T follicular helper cell (primary cell): ENCODE measurements at places on chromosomes 2 and 18.

- DNase-seq = no peak
These were observed 184.4 kb downstream of the DYSF start for GRCh38 chr2:71637736-71638135.

DNA sequence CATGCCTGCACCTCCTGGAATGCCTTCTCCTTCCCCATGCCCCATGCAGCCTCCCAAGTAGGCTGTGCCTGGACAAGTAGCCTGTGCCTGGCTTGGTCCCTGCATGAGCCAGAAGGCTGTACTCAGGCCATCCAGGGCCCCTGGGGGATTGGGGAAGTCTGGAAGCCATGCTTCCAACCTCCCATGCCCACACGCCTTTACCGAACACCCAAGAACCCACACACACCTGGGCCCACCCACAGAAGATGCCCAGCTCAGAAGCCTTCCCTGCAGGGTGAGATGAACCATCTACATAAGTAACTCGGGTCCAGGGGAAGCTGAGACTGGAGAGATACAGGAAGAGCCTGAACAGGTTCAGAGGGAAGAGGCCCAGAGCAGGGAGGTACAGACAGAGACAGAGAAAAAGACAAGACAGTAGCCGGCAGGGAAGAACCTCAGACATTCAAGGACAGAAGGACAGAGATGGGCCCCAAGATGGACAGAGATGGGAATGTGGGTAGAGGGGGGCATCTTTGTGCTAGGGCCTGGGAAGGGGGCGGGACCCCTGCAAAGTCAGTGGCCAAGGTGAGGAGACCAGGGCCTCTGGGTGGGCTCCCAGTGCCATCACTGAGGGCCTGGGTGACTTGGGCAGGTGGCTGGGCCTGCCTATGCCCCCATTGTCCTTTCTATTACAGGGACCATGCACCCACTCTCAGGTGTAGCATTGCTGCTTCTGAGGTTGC lies 4.3 kb downstream of the BIN1 start:
- no peak for DNase-seq

- DNase-seq = no peak
These were observed 26.7 kb downstream of the TANC1 start for GRCh38 chr2:158994920-158995676.

DNA sequence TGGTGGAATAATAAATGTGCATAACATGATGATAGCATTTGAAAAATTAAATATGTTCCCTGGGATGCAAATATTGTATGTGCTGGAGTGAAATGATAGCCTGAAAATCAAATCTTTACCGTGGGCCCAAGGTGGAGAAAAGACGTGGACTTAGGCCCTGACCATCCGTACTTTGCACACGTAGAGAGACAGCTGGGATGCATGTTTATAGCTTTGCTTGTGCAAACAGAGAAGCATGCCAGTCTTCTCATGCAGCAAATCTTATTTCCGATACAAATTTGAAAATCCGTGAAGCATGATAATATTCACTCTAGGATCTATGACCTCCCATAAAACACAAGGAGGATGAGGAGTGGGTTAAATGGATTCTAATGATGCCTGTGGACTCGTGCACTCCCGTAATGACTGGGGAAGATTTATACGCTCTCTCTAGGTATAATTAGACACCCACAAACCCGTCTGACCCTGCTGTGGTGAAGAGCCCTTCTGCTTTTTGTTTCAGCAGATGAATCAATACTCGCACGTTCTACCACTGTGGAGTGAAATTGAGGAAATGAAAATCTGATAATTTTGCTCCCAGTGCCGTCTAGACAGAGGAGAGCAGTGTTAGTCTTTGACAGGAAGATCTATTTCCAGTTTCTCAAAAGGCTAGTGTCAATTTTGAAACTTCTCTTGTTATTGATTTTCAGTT lies 810.3 kb upstream of the SALL3 start:
- no peak for DNase-seq

DNA sequence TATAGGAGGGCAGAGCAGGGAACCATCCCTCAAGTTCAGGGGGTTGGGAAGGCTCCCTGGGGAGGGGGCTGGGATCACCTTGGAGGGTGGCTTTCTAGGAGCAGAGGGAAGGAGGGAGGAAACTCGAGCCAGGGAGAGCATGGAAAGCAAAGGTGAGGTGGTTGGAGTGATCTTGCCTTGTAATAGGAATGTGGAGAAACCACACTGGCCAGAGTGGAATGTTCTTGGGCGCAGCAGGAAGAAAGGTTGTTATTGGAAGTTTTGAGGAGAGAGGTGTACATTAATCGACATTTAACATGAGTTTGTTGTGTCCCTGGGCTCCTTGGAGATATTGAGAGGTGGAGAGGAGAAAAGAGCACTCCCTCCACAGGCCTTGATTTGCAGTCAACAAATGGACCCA lies 272.2 kb downstream of the PRKCE start:
- DNase-seq = no peak

GRCh38 chr2:109663721-109664120 lies 49.6 kb downstream of the SOWAHC start:
- no peak for DNase-seq

- DNase-seq = no peak
These were observed 150.1 kb downstream of the ANTXR1 start for GRCh38 chr2:69163109-69163508.

GRCh38 chr18:23850215-23850614 lies 161.0 kb downstream of the LAMA3 start:
- DNase-seq = no peak

DNA sequence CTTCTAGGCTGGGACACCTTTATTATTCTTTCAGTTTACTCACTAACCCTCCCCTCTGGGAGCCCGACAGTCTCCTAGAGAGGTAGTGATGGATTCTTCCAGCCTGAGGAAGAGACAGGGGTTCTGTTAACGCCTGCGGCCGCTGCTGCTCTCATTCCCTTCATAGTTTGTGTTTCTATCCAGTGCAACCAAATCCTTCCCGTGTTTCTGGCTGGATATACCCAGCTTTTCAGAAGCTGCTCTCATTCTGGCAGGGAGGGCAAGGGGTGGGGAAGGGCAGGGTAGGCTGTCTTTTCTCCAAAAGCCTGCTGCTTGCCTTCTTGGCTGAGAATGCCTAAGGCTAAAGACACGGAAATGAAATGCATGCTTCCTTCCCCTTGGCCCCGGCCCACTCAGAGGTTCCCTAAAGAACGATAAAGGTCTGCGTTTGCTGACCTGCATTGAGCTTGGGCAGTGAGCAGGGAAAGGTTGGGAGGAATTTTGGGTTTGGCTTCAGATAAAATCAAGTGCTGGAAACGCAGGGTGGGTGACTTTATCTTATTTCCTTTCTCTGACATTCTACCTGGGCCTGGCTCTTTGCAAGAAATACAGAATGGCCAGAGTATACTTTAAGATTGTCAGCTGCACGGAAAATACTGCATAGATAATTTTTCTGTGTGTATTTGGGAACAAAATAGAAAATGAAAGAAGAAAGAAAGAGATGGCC lies 390.9 kb downstream of the NBAS start:
- DNase-seq = no peak
